ENCODE measurements at places on chromosomes 5 and 9. TPM values are rescaled to one million over a fixed set of nuclear protein-coding genes. Genes with fewer than 3 reads are reported as not detected.

The CDH6 gene
- 0.83 TPM for polyA plus RNA-seq

The DND1 gene
- polyA plus RNA-seq = 0.95 TPM

The NMUR2 gene
- polyA plus RNA-seq = not detected

The SEMA5A gene
- 4.7 TPM for polyA plus RNA-seq

The RASEF gene
- not detected for polyA plus RNA-seq

The PCDHGB2 gene
- polyA plus RNA-seq = 3.9 TPM

The RNF183 gene
- polyA plus RNA-seq = not detected

The TMEM232 gene
- polyA plus RNA-seq = 1.0 TPM
